Right ventricle myocardium superior (tissue), 1 donor: ENCODE measurements at places on chromosomes 11 and 22. TPM values are rescaled to one million over a fixed set of nuclear protein-coding genes. Genes with fewer than 3 reads are reported as not detected.

SYTL2 gene
- 4.0 TPM for total RNA-seq

OR8G5 gene
- not detected for total RNA-seq

OR5A1 gene
- total RNA-seq, result not detected

LUZP2 gene
- not detected for total RNA-seq
